ENCODE measurements at places on chromosomes 7 and 10.

- ATAC-seq: no peak
Measured at GRCh38 chr7:129308047-129308446, 83.2 kb downstream of the AHCYL2 start.

DNA sequence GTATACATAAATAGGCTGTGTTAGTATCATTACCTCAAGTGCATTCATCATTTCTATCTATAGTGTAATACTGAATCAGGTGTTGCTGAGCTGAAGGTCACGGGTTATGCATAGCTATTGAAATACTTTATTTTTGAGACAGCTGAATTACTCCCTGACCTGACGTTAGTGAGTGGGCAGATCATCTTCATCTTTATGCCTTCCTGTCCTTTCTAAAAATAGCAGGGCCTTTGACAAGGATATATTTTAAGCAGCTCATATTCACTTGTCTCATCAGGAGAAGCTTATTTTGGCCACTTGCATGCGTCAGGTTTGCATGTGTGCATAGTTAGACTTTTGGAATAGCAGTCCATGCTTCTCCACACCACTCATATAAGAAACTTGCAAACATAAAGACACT lies 63.6 kb upstream of the DKK1 start:
- ATAC-seq: no peak

DNA sequence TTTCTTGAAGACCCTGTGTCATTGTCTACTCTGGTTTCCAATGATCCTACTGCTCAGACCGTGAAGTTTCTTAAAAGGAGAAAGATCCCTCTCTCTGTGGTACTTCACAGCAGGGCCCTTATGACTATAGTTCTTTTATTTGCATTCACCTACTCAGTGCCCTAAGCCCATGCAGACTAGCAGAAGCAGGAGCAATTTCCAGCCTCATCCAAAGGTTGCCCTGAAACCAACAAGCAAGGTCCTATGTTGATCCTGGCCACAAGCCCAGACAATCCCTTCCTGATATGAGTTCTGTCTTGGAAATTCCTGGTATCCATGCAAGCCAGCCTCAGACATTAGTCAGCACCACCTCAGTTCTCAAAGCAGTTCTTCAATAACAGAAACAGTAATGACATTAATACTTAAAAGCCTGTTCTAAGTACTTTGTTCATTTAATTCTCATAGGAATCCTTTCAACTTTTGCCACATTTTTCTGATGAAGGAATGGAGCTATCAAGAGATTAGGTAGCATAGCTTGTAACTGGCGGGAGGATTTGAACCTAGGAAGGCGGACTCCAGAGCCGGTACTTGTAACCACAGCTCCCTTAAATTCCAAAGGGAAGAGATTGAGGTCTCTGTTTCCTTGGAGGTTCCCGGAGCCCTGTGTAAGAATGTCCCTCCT lies 58.1 kb upstream of the ST8SIA6 start:
- peak; percentile 97 for ATAC-seq

DNA sequence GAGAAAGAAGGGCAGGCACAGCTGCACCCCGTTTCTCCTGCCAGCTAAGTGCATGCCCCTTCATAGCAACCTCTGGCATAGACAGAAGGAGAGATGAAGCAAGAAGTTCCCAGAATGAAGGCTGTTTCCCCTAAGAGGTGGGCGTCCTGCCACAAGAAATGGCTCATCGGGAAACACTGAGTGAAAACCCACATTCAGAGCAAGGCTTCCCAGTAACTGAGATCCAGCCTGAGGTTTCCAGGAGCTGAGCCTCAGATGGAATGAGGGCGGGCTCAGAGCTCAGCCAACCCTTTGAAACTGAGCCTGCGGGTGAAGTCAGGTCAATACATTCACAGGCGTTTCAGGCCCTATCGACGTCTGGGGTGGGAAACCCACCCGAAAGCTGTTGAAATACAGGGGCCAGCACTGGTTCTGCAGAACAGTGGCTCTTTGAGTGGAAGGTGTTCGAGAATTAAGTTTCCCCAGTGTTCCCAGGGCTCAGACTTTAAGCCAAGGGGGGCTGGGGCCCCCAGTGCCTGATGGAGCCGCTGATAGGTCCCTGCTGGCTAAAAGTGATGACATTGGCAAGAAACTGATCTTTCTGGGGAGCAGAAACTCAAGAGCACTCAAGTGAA lies 510.2 kb downstream of the RPS24 start:
- ATAC-seq: peak; percentile 55

GRCh38 chr10:70328967-70329366 lies 45.2 kb upstream of the NPFFR1 start:
- no peak for ATAC-seq

GRCh38 chr10:71888623-71889387 lies 37.8 kb upstream of the PSAP start:
- peak; percentile 97 for ATAC-seq

DNA sequence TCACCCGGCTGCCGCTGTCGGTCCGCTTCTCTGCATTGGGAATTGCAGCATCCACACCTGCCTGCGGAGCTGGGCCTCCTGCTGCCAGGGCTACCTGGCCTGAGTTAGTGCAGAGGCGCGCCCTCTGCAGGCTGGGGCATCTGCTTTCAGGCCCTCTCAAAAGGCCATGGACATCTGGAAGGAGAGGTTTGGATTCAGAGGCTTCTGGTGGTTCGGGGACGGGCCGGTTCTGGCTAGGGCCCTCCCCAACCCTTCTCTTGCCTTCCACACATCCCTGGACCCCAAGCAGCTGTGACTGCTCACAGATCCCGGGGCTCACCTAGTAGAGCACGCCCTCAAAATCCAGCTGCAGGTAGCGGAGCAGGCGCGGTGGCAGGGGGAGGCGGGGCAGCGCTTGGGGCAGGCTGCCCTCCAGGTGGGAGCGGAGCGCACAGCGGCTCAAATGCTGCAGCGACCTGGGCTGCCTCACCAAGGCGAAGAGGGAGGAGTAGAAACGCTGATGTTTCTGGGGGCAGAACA lies 8.4 kb upstream of the GBX1 start:
- ATAC-seq: no peak

DNA sequence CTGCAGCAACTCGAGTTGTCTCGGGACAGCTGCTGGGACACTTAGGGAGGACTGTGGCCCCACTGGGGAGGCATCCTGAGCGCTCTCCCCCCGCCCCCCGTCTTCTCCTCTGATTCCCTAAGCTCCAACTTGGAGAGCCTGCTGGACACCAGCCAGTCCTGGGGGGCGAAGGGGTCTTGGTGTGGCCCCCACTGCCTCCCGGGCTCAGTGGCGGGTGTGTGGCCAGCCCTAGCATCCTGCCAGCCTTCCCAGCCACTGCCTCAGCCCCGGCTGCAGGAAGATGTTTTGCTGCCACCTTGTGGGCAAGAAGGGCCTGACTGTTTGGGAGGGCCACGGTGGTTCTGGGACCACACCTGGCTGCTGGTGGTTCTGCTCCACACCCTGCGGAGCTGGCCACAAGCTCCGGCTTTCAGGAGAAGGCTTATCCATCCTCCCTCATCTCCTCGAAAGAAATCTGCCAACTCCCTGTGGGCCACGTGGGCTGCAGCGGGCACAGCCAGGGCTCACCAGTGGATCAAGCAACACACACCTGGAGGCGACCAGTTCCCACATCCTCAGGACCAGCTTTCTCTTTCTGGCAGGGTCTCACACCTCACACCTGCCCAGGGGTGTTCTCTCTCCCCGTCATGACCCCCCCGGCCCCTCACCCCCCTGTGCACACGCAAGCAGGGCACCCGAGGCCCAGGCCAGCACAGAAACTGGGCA lies 24.8 kb downstream of the AGAP3 start:
- ATAC-seq: peak; percentile 76

DNA sequence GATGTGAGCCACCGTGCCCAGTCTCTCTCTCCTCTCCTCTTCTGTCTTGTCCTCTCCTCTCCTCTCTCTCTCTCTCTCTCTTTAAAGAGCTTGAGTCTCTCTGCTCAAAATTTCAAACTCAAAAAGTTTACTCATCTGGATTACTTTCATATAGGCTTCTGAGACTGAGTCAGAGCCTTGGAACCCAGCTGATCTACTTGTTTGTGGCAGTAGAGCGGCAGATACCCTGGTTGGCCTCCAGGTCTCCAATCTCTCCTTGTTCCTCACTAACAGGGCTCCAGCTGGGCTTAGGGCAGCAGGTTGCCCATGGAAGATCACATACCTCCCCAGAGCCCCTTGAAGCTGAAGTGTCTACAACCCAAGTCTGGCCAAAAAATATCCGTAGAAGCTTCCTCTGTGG lies 51.0 kb downstream of the HHEX start:
- ATAC-seq: no peak

DNA sequence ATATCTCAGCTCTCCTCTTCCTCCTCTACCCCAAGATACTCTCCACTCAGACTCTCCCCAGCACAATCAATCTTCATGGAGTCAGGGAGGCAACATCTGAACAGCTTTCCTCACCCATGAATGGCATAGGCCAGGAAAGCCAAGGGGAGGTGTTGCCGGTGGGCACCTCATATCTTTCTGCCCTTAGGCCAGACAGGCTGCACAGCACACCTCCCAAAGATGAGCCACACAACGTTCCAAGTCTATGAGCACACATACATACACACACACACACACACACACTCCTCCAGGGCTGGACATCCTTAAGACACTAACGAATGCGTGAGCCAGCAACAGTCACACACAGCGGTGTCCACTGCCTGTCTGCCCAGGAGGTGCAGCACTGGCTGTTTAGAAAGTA lies 17.7 kb downstream of the COBL start:
- ATAC-seq: no peak

GRCh38 chr10:101903827-101904550 lies 60.4 kb upstream of the KCNIP2 start:
- ATAC-seq: no peak

Measured in SK-N-SH treated with all-trans-retinoic acid at 6 μM for 48 hours (cell line).